ENCODE measurements at places on chromosomes 11 and 22.

GRCh38 chr22:33921525-33922348 is 1.5 kb upstream of the LARGE1 start:
- peak; percentile 91 for DNase-seq

- DNase-seq, result no peak
Observed at GRCh38 chr22:19177164-19178064, 1.1 kb downstream of the SLC25A1 start.

- DNase-seq, result no peak
Observed at GRCh38 chr11:46978005-46978491, 41.5 kb downstream of the CSTPP1 start.

- peak; percentile 85 for DNase-seq
Observed at GRCh38 chr11:118436639-118437207, 431 bp downstream of the KMT2A start.

- no peak for DNase-seq
Observed at GRCh38 chr22:50363166-50363802, 20.2 kb downstream of the PPP6R2 start.

- DNase-seq, result no peak
Observed at GRCh38 chr11:118672846-118673245, 6.6 kb downstream of the TREH start.

GRCh38 chr11:35098855-35099254 is 40.1 kb upstream of the CD44 start:
- DNase-seq, result no peak

DNA sequence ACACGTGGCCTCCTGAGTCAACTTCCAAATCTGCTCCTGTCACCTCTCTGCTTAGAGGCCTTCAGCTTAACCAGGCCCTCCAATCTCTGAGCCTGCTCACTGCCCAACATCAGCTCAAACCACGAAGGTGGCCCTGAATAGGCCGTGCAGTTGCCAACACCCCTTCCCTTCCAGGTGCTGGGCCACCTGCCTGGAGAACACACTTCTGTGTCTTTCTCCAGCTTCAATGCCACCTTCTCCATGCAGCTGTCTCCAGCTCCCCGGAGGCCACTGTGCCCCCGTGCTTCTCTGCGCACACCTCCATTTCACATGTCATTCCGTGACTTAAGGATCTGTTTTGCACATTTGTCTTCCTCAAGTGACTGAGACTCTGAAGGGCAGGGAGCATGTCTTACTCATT is 5.3 kb downstream of the RELA start:
- DNase-seq, result no peak

- peak; percentile 50 for DNase-seq
Observed at GRCh38 chr11:7278314-7278917, 26.7 kb downstream of the SYT9 start.
